ENCODE measurements at places on chromosomes 2 and 18.

GRCh38 chr2:11073251-11073650 is 82.0 kb upstream of the SLC66A3 start:
- peak; percentile 88 for DNase-seq

DNA sequence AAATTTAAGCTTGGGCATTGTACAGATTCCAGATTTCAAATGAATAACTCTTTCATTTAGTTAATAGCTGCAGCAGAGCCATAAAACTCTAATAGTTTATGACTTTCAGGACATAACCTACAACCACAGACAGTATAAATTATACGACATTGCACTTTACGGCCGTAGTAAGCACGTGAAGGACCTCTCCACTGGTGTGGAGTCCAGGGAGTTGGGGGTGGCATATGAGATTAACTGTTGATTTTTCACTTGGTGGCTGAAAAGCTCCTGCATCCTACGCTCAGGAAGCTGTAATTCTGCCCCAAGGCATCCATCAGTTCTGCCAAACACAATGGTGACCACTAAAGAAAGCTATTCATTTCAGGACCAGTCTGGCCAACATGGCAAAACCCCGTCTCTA is 376.2 kb downstream of the SOX11 start:
- no peak for DNase-seq

GRCh38 chr2:66686755-66687154 is 251.8 kb downstream of the MEIS1 start:
- DNase-seq = no peak

- no peak for DNase-seq
Measured at GRCh38 chr2:235793163-235793752, 299.4 kb downstream of the AGAP1 start.

DNA sequence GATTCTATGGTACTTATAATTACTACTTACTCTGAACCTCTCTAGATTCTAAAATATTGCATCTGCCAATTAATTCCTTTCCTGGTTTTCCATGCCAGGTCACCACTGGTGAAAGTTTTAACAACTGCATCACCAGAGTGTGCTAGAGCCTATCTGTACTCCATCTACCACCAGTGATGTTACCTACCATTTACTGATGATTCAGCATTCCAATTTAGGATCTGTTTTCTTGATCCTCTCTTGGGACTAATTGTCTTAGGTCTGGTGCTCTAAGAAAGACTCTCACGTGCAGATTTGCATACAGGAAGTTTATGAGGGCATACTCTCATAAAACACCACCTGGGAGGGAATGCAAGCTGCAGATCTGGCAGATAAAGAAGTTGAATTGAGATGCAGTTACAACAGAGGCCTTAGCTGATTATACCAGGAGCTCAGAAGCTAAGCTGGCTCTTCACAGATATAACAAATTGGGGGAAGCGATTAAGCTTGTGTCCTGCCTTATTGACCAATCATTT is 347.6 kb upstream of the VRK2 start:
- no peak for DNase-seq

DNA sequence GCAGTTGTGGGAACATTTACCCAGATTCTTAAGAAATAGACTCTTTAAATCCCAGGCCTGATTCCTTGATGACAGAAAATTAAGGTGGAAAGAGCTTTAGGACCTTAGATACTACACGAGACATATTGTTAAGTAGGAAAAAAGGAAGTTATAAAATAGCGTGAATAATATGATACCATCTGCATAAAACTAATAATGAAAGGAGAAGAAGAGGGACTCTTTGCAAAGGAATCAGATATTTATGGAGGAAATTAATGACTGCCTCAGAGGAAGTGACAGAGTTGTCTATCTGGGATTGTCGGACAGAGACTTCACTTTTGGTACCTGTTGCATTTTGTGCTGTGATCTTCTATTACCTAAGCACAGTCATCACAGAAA is 20.8 kb downstream of the APCDD1 start:
- no peak for DNase-seq

DNA sequence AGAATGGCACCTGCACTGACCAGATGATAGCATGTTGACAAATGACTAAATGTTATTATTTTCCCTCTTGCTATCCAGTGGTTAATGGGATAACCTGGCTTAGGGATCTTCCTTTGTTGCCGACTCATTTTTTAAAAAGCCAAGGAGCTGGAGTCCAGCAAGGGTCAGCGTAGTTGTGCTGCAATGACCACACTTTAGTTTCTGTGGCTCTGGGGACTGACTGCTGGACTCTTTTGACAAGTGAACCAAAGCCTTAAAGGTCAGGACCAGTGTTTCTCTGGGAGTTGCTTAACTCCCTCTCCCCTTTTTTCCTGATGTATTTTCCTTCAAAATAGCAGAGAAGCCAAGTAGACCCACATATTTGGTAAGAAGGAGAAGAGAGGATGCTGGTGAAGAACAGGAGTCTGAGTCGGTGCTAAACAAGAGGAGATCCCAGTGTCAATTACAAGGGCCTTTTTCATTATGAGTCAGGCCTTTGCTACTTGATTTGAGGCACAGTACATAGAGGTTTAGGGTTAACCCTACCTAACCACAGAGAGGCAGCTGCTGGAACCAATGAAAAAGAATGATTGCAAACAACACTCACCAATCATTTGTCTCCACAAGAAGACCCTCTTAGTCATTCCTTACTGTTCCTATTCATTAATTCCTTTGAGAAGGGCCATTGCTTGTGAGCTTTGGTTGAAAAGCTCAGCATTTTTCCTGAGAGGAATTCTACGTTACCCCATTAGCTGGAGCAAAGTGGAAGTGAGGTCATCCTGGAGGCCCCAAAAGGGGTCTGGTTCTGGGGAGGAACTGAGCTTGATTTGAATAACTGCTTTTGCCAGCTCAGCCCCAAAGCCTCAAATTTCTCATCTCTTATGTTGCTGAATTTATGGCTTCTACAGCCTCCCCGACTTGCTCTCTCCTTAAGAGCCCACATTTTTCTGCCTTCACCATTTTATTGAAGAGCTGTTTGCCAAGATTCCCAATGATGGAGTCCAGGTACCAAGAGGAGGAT is 137.6 kb upstream of the HNMT start:
- no peak for DNase-seq

DNA sequence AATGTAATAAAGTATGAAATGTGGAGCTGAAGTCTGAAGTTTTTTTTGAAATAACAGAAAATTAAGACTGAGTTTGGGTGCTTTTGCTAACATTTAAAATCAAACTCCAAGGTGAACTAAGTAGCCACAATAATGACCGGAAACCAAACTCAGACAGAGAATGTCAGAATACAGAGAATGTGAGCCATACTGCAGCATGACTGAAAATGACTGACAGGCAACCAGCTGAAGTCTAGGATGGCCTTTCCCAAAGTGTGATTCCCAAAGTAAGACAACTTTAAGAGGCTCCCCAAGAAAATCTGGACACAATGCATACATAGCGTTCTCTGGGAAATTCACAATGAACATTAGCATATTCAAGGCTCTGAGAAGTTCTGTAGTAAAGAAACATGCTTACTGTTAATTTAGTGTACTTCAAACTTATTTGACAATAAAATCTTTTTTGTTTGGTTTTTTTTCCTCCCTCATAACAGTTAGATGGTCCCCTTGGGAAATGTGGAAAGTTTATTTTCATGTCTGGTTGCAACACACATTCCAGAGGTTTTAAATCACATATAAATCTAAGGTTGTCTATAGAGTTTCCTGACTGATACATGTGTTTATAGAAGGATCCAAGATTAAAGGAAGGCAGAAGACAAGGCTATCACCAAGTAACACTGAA is 28.6 kb downstream of the PLA2R1 start:
- DNase-seq = no peak

GRCh38 chr2:241882091-241882625 is 12.6 kb downstream of the RTP5 start:
- no peak for DNase-seq

DNA sequence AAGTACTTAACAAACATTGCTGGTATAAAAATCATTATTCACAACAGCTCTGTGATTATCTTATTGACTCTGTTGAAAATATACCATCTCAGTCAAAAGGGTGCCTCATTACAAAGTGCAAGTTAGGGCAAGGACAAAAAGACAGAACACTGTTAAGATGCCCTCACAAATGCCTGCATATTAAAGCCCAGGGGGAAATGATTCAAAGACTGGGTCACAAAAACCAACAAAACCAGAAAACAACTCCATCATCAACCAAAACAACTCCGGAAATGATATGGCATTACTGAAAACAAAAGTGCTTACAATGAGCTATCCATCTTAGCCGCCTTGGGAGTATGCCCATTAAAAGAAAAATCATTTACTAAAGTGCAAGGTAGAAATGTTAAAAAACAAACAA is 9.9 kb downstream of the PLA2R1 start:
- no peak for DNase-seq

- DNase-seq = no peak
Measured at GRCh38 chr2:78682781-78683180, 342.7 kb upstream of the REG3G start.

GRCh38 chr2:72803151-72803550 is 22.7 kb downstream of the EXOC6B start:
- no peak for DNase-seq

DNA sequence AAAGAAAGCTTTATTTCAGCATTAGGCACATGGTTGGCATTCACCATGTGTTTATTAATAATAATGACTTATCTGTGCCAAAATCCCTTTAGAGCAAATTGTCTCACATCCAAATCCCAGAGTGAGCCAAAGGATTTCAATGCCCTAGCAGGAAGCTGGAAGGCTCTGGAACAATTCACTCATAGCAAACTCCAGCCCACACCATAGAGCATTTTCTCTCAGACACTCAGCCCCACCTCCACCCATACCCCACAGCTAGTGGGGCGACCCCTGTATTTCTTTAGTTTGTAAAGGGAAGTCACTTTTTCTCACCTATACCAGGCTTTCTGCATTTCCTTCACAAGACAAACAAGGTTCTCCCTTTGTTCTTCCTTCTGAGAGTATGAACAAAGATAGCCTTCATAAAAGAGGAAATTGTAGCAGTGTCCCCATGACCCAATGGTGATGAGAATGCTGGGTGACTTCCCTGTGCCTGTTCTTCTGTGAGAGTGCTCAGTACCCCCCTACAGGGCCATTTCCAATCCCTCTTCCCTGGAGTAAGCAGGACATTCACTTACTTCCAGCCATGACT is 100.1 kb upstream of the APCDD1 start:
- DNase-seq = no peak

DNA sequence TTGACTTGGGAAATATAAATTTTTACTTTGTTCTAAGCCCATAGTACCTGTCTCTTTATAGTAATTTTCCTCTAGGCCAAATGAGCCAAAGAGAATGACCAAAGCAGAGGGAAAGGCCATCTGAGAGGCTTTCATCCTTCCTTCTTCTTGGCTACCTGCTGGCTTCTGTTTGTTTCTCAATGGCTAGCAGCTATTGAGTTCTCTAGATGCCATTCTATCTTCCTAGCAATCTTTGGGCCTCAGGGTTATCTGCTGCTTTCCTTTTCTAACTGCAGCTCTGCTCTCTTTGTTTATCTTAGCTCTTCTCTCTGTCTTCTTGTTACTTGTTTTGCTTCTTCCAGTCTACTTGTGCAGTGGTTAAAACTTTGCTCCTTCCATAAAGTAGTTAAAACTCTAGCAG is 601.1 kb upstream of the NRXN1 start:
- DNase-seq = no peak

DNA sequence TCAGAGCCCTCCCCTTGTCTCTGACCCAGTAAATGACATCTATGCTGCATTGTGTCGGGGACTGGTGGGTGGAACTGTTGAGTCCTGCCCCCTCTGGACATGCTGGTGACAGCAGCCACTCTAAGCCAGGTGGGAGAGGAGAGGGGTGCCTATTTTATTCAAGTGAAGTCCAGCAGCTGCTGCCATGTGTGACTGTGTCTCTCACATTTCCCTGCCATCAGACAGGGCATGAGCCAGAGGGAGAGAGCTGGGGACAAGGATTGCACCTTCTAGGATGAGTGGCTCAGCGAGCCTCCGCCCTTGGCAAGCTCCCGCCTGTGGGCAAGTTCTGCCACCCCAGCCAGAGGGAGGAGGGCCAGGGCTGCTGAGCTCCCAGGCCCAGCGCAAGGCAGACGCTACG is 13.7 kb downstream of the NGEF start:
- DNase-seq = no peak

- DNase-seq = no peak
Measured at GRCh38 chr2:216066230-216066629, 15.4 kb downstream of the PECR start.

- no peak for DNase-seq
Measured at GRCh38 chr2:11567631-11568031, 33.8 kb downstream of the GREB1 start.

DNA sequence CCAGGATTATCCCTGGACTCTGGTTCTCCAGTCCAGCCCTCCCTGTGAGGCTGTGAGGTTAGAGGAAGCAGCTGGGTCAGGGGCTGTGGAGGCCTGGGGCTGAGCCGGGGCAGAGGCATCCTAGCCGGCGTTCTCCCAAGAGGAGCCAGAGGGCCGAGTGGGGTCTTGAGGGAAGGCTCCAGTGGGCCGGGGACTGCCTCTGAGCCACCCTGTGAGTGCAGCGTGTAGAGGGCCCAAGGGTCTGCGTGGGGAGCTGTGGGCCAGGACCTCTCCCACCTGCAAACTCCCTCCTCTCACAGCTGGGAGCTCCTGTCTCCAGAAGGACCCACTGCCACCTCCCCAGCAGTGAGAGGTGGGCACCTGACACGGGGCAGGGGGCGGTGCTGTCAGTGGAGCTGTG is 41.0 kb downstream of the GLI2 start:
- DNase-seq = no peak

DNA sequence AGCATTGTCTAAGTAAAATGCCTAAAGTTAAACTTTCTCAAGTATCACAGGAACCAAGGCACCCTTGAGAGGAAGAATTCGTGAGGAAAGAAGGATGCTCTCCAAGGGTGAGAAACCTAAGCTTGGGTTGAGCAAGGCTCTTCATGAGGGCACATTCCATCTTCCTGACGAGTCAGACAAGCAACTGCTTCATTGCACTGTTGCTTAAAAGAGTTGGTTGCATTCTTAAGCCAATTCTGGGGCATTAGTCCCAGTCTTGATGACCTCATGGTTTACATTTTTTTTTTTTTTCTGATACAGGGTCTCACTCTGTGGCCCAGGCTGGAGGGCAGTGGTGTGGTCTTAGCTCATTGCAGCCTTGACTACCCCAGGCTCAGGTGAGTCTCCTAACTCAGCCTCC is 237.5 kb downstream of the ACTR3 start:
- DNase-seq = no peak

DNA sequence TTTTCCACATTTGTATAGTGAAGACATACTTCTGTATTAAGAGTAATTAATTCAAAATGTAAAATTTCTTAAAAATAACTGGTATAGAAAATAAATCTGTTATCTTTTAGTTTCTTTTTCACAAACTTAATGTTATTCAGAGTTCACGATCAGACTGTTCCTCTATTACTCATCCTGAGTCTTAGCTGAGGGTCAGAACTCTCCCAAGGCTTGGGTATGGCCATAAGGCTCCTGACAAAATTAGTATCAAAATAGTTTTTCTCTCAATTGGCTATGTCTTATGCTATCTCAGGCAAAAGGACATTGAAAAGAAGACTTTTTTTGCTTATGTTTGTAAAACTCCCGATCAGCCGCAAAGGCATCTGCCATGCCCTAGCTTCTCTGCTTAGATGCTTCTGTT is 56.1 kb upstream of the NAB1 start:
- DNase-seq = no peak

GRCh38 chr18:8374676-8375075 is 234.6 kb upstream of the RAB12 start:
- DNase-seq = no peak

- DNase-seq = no peak
Measured at GRCh38 chr2:85673716-85674375, 5.8 kb upstream of the SFTPB start.

GRCh38 chr2:173021939-173022371 is 53.7 kb upstream of the MAP3K20 start:
- no peak for DNase-seq

GRCh38 chr18:53458944-53459580 is 765.4 kb downstream of the MBD2 start:
- DNase-seq = peak; percentile 20

Data from iPS DF 6.9 (cell line).